ENCODE measurements at places on chromosomes 16 and 17.
A peak's percentile ranks its signal among the peaks of the same experiment; 100 is the strongest.

- peak; percentile 69 for DNase-seq
Observed at GRCh38 chr17:82351713-82352488, 7.1 kb upstream of the TEX19 start.

GRCh38 chr17:79617304-79617703 is 6.5 kb upstream of the RBFOX3 start:
- DNase-seq: no peak

DNA sequence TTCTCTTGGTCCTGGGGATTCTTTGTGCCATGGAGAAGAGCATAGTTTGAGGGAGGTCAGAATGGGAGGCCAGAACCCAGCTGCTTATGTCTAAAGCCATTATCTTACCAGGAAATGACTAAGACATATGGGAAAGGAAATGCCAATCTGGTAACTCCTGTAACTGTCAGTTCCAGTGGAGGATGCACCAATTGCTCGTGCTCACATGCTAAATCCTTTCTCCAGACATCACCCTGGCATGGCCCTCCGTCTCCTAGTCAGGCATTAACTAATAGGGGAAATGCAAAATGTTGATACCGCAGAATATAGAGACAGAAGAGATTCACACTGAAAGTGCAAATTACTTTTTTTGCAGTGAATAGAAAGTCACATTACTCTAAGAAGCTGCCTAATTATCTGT is 255.6 kb upstream of the HSBP1 start:
- DNase-seq: no peak

- DNase-seq: no peak
Observed at GRCh38 chr17:74217037-74217730, 3.8 kb downstream of the TTYH2 start.

GRCh38 chr17:67891481-67892119 is 66.3 kb downstream of the BPTF start:
- no peak for DNase-seq

- no peak for DNase-seq
Observed at GRCh38 chr16:20001856-20002707, 71.6 kb downstream of the GPR139 start.

DNA sequence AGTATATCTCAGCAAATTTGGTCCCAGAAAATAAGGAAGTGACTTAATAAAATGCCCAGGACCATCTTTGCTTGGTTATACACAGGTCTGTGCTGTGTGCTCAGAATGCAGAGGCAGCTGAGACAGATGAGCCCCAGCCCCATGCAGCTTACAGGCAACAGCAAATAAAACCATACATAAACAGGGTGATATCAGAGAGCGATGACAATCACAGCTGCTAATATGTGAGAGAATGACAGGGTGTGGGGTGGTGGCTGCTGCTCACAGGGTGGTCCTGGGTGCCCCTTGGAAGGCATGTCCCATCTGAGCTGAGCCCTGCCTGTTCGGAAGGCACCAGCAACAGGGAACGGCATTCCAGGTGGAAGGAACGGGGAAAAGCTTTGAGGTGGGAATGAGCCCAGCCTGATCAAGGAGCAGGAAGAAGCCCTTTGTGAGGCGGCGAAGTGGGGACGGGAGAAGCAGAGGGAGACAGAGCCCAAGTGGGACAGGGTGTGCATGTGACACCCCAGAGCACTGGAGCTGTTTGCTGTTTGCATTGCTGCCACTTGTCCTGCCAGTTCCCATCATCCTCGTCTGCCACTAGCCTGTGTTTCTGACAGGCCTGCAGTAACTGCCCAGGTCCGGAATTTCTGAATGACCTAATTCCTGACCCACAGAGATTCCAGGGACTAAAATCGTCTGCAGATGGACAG is 150.5 kb downstream of the KATNIP start:
- DNase-seq: no peak

DNA sequence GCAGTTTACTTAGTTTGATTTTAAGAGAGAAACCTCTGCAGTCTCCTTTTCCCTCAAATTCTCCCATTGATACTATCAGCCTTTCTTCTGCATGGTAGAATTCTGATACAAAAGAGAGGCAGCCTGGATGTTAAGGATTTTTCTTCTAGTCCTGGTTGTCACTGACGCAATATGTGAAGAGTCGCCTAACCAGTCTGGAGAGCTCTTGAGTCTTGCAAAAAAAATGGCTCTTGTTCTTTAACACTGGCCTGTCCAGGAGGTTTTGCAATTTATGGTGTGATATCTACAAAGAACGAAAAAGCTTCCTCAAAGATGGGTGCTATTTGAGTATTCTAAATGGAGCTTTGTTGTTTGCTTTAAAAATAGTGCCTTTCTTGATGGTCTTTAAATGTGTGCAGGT is 28.9 kb downstream of the COX10 start:
- no peak for DNase-seq

GRCh38 chr17:14510136-14510535 is 209.3 kb downstream of the HS3ST3B1 start:
- no peak for DNase-seq

GRCh38 chr17:4073983-4074830 is 68.6 kb downstream of the ZZEF1 start:
- no peak for DNase-seq

GRCh38 chr16:89749637-89750036 is 28.3 kb downstream of the ZNF276 start:
- no peak for DNase-seq

GRCh38 chr17:10394201-10394887 is 21.5 kb upstream of the MYH13 start:
- no peak for DNase-seq

DNA sequence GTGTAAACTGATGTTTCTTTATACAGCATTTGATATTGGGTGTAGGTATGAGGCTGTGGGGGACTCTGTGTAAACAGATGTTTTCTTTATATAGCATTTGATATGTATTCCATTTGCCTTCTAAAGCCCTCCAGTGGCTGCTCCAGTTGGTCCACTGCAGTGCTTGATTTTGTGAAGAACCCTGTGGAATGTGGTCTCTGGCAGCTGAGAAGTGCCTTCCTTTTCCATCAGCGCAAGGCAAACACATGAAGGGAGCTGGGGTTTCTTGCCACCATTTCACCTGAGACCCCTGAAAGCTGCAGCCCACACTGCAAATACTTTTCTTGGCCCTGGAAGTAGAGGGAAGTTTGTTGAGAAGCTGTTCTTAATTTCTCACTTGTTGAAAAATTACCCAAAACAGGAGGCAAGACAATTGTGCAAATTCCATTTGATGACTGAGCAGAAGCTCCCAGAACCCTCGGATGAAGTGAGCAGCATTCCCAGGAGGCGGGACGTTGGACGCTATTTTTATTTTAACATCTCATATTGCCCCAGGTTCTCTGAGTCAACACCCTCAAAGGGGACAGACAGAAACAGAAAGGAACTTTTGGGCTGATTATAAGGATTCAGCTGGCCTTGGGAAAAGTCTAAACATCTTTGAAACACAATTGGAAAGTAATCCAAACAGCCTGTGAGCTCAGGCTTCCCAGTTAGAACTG is 158.5 kb upstream of the RPH3AL start:
- no peak for DNase-seq

GRCh38 chr17:76893623-76894334 is 25.6 kb downstream of the MGAT5B start:
- no peak for DNase-seq

- DNase-seq: no peak
Observed at GRCh38 chr16:82935766-82936165, 309.0 kb downstream of the CDH13 start.

GRCh38 chr17:4304417-4305027 is 40.7 kb upstream of the ANKFY1 start:
- peak; percentile 9 for DNase-seq

- no peak for DNase-seq
Observed at GRCh38 chr17:14460516-14461226, 159.8 kb downstream of the HS3ST3B1 start.

DNA sequence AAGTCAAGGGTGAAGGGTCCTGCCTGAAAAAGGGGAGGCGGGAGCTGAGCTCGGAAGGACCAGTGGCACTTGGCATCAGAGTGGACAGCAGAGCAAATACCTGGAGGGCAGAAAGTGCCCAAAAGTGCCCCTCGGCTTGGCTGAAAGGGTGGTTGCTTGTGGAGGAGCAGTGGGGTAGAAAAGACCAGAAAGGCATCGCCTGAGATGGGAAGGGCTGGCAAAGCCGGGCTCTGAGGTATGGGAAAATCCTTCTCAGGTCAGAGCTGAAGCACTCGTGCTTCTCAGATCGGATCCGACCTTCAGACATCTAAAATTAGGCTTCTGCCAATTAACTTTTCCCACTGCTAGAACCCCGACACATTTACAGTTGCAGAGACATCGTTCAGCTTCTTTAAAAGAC is 1.5 kb upstream of the RPL38 start:
- no peak for DNase-seq

GRCh38 chr17:50033316-50033715 is 22.6 kb upstream of the ITGA3 start:
- DNase-seq: no peak

- no peak for DNase-seq
Observed at GRCh38 chr16:85125570-85126393, 13.5 kb upstream of the CIBAR2 start.

DNA sequence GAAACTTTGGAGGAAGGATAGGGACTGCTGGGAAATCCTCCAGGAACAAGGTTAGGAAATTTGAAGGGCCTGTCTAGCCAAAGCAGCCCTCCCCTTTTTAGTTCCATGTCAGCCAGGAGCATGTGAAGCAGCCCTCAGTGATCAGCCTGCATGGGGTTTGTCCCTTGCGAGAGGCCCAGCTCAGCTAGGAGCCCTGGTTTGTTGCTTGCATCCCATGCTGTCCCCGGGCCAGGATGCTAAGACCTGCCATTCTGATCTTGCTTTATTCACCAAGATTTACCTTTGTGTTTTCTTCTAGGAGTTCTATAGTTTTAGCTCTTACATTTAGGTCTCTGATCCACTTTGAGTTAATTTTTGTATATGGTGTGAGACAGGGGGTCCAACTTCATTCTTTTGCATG is 27.6 kb downstream of the CLUAP1 start:
- no peak for DNase-seq

DNA sequence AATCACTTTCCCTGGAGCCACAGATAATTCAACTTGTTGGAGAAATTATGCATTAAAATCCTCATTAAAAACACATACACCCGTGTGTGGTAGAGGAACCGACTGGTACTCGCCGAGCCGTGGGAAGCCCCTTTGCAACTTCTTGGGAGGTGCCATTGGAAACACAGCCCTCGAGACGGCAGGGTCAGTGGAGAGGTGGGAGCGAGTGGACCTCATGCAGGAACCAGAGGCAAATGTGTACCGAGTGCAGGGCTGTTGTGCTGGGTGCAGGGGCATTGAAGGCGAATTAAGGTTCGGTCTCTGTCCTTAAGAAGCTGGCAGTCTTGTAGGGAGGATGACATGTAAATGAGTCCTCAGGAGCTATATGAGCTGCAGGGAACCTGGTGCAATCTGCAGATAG is 318.3 kb downstream of the CPPED1 start:
- DNase-seq: no peak

DNA sequence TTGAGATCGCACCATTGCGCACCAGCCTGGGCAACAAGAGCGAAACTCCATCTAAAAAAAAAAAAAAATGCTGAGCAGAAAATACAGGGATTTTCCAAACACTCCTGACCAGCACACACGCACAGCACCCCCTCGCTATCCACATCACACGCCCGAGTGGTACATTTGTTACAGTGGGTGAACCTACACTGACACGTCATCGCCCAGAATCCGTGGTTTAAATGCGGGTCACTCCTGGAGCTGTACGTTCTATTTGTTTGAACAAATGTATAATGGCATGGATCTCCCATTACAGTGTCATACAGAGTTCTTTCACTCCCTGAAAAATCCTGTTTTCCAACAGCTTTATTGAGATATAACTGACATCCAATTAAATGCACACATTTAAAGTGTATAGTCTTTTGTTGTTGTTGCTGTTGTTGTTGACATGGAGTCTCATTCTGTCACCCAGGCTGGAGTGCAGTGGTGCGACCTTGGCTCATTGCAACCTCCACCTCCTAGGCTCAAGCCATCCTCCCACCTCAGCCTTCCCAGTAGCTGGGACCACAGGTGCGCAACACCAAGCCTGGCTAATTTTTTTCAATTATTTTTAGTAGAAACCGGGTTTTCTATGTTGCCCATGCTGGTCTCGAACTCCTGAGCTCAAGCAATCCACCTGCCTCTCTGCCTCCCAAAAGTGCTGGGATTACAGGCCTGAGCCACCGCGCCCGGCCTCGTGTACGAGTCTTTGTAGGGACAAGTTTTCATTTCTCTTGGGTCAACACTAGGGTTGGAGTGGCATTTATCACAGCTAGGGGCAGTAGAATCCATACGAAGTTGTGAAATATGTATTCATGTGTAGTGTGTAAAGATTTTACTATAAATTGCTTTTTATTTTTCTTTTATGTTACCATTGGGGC is 4.4 kb upstream of the CARHSP1 start:
- DNase-seq: no peak

DNA sequence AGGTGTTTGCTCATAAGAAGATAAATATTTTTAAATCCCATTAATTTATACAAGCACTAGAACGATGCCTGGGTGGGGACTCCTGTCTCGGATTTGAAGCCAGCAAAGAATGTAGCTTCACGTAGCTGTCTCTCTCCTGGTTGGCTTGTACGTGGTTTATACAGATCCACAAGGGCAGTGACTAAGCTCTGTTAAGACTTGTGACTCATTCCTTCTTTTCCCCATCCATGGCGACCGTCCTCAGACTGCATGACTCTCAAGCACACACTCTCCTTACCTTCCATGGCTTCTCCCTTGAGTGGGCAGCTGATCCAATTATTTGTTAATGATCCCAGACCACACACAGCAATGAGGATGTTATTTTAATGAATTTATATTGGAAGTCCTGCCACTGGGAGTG is 679.7 kb upstream of the SOX9 start:
- DNase-seq: no peak

DNA sequence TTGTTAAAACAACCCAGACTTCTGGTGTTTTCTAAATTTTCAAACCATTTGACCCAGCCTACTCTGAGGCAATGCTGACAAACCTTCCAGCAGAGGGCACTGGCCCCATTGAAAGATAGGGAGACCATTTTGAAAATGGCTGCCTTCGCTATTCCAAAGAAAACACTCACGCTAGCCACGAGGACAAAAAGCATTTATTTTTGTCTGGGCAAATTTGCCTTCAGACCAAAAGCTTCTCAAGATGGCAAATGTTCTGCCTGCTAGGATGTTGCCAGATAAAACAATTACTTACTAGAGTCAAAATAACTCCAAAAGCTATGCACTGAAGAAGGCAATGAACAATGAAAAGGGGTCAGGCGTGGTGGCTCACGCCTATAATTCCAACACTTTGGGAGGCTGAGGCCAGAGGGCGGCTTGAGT is 296.7 kb upstream of the IRX5 start:
- DNase-seq: no peak

GRCh38 chr17:39643271-39643670 is 6.3 kb downstream of the STARD3 start:
- DNase-seq: no peak

DNA sequence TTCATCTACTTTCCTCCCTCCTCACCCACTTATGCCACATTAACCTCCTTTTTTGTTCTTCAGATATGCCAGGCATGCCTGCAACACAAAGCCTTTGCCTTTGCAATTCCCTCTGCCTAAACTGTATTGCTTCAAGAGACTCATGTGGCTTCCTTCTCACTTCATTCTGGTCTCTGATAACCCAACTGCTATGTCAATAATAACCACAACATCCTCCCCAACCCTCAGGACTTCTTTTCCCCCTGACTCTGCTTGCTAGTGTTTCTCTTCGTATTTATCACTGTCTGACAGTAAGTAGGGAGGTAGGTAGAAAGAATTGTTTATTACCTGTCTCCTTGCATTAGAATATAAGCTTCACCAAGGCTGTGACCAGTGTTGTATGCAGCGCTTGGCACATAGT is 22.4 kb downstream of the RBL2 start:
- DNase-seq: no peak
